ENCODE measurements at places on chromosomes 6 and 20.

- DNase-seq = no peak
Measured at GRCh38 chr20:63032861-63033793, 26.4 kb upstream of the BHLHE23 start.

DNA sequence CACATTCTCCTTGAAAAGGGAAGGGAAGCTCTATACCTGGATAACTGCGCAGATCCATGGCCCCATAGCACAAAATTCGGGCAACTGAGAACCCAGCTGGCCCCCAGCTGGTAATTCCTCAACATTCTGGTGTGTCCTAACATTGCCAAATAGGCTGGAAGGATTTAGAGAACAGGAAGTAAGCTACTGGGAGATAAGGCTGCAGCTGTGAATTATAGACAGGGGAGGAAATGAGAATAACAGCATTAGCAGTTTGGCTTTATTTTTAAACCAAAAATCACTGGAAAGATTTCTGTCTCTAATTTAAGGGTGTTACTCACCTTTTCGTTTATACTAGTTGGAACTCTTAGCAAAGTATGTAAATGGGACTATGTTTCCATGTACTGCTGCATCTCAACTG, 97.2 kb downstream of the TULP4 start:
- no peak for DNase-seq

- no peak for DNase-seq
Measured at GRCh38 chr6:136962661-136963060, 40.6 kb downstream of the SLC35D3 start.

- no peak for DNase-seq
Measured at GRCh38 chr6:137365707-137366437, 128.3 kb downstream of the OLIG3 start.

- DNase-seq = no peak
Measured at GRCh38 chr6:1473598-1473997, 84.2 kb downstream of the FOXF2 start.

GRCh38 chr6:19356692-19357091, 480.5 kb upstream of the ID4 start:
- DNase-seq = no peak

GRCh38 chr6:68760485-68760884, 125.4 kb downstream of the ADGRB3 start:
- DNase-seq = no peak

DNA sequence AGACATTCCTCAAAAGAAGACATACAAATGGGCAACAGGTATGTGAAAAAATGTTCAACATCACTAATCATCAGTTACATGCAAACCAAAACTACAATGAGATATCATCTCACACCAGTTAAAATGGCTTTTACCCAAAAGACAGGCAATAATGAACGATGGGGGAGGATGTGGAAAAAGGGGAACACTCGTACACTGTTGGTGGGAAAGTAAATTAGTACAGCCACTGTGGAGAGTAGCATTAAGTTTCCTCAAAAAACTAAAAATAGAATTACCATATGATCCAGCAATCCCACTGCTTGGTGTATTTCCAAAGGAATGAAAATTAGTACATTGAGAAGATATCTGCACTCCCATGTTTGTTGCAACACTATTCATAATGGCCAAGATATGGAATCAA, 8.6 kb upstream of the TMEM170B start:
- no peak for DNase-seq

DNA sequence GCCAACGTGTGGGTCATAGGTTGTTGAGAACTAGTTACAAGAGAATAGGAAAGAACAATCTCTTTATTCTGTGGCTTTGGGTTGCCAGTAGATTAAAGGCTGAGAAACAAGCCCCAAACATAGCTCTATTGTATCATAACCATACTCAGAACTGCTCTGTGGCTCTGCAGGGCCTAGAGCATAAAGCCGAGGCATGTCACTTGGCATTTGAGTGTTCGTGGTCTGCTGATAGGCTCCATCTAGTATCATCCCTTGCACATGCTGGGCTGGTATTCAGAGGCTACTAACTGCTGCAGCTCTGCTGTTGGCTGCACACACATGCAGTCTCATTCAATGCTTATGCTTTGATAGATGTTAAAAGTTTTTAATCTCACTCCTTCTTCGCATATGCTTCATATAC, 157.9 kb downstream of the OGFRL1 start:
- DNase-seq = no peak

DNA sequence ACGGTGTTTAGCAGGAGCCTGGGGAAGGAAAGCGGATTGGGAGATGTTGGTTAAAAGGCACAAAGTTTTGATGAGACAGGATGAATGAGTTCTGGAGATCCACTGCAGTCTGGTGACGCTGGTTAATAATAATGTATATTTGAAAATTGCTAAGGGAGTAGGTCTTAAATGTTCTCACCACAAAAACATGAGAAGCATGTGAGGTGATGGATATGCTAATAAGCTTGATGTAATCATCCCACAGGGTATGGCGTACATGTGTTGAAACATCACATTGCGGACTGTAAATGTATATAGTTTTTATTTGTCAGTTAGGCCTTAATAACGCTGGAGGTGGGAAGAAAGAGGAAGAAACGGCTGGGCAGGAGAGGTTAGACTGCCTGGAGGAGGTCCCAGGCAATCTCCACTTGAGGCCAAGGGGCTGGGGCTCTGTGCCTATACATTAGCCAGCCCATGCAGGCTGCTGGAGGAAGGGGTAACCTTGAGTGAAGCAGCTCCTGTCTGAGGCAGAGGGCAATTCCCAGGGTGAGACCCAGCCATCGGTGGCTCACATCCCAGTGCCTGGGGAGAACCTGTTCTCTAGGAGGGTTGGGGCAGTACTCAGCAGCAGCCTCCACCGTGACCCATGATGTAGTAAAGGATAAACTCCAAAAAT, 188.2 kb upstream of the QKI start:
- DNase-seq = no peak

GRCh38 chr20:13745784-13746183, 38.9 kb downstream of the ESF1 start:
- DNase-seq = no peak

DNA sequence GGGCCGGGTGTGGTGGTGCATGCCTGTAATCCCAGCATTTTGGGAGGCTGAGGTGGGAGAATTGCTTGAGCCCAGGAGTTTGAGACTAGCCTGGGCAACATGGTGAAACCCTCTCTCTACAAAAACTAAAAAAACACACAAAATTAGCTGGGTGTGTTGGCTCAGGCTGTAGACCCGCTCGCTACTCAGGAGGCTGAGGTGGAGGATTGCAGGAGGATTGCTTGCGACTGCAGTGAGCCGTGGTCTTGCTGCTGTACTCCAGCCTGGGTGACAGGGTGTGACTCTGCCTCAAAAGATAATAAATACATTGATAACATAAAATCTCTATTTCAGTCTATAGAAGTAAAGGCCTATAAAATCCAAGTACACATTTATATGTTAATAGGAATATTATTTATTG, 49.3 kb downstream of the SLC17A5 start:
- no peak for DNase-seq

DNA sequence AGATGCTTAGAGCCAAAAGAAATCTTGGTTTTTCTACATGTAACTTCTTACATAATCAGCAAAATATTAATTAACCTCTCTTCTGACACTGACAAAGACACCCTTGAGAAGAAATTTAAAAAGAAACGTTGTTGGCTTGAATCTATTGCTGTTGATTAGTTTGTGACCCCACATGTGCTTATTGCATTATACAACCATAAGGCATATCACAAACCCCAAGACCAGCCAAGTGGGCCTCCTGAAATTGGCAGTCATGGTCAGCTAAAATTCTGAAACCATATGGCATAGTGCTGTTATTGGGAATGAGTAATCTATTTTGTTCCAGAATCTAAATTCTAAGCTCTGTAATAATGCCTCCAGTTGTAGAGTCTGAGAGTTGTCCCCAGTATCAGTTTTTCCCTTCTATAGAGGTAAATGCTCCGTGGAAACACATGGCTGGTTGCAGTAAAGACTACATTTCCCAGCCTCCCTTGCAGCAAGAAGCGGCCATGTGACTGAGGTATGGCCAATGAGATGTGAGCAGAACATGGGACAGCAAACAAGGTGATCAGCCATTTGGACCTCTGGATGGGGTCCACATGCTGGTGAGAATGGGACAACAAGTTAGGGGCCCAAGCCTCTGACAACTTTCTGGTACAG, 42.3 kb upstream of the PTPN1 start:
- no peak for DNase-seq

GRCh38 chr6:38056361-38056760, 236.8 kb downstream of the ZFAND3 start:
- no peak for DNase-seq

DNA sequence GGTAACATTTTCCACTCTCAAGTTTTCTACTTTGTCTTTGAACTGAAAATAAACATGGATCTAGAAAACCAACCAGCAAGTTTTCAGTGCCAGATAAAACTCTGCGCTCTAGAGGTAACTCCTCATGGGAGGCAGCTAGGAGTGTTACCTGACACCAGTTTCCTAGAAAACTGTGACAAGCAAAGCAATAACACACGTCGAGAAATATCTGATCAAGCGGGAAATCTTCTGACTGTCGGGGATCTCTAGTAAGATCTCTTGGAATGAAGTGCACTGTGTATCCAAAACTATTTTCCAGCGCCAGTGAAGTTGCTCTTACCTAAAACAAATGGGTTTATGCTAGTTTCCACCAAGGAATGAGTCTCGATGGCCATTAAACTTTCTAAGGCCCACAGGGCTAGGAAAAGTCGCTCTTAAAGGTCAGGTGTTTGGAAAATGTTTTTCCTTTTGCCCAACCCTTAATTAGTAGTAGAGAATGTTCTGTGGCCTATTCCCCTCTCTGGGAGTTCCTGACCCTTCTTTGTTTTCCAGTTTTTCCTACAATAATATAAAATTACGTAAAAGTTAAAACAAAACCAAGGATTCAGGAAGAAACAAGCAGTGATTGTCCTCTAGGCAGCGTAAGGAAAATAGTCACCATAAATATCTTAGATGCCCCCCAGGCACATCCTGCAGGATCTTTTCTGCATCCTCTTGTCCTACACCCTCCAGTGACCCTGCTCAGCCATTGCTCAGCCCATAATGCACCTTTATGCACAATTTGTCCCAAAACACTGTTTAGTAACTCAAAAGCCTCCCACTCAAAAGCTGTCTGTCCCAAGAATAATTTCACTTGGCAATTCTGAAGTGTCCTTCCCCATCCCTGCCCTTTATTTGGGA, 137.7 kb upstream of the AKAP12 start:
- no peak for DNase-seq

GRCh38 chr6:33279971-33280511, 3.1 kb downstream of the B3GALT4 start:
- DNase-seq = no peak

DNA sequence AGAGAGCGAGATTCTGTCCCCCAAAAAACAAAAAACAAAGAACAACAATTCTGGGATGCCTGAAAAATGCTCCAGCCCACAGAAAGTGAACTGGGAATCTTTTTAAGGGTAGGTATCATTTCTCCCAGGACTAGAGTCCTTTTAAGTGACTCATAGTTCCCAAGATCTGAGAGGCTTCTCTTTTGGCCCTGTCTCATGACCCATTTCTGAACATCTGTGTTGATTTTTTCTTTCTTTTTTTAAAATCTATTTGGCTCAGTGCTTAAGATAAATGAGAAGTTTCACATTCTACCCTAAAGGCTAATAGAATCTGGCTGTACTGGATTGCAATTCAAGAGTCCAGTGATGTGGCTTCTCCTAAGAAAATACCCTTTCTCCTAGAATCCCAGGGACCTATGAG, 217.6 kb upstream of the FOXQ1 start:
- no peak for DNase-seq

- DNase-seq = no peak
Measured at GRCh38 chr6:79607000-79607399, 24.1 kb upstream of the SH3BGRL2 start.

DNA sequence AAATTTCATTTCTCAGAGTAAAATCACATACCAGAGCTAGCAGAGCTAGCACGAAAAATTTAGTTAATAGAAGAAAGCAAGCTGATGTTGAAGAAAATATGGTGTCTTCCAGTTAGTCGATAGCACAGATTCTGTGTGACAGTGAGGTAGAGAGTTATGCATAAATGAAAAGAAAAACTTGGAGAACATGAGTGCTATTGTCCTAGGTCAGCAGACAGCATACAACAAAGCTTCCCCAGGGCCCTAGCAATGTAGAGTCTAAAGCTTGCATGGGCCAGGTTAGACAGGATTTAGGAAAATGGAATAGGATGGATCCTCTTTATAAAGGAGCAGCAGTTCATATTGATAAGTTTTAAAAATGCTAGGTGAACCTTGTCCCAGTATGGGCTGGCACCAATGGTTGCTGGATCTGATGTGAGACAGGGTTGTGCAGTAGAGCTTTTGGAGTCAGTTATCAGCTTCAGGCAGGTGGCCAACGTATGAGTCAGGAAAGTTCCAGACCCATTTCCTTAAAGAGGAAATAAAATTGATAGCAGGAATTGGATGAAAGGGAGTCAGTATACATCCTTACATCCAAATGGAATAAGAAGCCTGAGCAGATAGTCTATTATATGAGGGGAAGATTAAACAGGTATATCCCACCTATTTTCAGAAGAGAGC, 277.2 kb downstream of the FRK start:
- DNase-seq = no peak

GRCh38 chr6:159806021-159806458, 6.0 kb downstream of the PNLDC1 start:
- DNase-seq = no peak

- DNase-seq = no peak
Measured at GRCh38 chr6:73451223-73452106, 632 bp downstream of the CGAS start.

GRCh38 chr6:33944686-33945411, 141.0 kb upstream of the MLN start:
- DNase-seq = no peak

GRCh38 chr6:150987855-150988464, 122.5 kb downstream of the MTHFD1L start:
- DNase-seq = no peak

GRCh38 chr6:137775720-137776119, 91.3 kb upstream of the TNFAIP3 start:
- DNase-seq = no peak

DNA sequence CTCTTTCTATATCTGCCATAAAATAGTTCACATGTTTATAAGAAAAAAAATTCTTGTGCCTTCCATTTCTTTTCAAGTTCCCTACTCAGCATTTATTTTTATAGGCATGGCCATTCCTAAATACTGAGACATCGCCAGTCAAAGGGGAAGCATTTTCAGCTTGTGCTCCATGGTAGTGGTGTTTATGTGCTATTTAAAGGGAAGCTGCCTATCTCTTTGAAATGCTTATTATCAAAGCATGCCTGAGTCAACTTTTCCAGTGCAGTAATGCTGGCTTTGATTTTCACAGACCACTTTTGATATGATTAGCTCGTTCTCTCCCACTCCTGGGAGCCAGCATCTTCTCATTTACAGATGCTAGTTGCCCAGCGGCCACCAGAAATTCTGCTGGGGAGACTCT, 124.1 kb upstream of the RIN2 start:
- DNase-seq = no peak

DNA sequence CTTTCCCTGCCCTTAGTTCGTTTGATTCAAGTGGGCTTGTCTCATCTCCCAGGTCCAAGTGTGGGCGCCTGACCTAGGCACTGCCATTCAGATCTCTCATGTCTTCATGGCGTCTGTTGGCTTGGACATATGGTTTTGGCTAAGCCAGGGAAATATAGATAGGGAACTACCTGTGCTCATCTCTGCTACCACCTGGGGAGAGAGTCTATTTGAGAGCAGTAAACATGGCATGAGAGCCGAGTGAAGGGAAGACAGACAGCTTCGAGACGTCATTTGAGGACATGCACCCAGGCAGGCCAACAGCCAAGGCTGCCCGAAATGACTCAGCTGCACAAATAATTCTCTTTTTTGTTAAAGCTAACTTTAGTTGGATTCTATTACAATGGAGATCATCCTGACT, 370.7 kb upstream of the AGPAT4 start:
- DNase-seq = no peak

- no peak for DNase-seq
Measured at GRCh38 chr6:41716516-41717391, 18.7 kb downstream of the TFEB start.

GRCh38 chr20:38609815-38610214, 8.2 kb downstream of the ARHGAP40 start:
- DNase-seq = no peak
